ENCODE measurements at places on chromosomes 12 and 14. TPM values are rescaled to one million over a fixed set of nuclear protein-coding genes. Genes with fewer than 3 reads are reported as not detected.

DNA sequence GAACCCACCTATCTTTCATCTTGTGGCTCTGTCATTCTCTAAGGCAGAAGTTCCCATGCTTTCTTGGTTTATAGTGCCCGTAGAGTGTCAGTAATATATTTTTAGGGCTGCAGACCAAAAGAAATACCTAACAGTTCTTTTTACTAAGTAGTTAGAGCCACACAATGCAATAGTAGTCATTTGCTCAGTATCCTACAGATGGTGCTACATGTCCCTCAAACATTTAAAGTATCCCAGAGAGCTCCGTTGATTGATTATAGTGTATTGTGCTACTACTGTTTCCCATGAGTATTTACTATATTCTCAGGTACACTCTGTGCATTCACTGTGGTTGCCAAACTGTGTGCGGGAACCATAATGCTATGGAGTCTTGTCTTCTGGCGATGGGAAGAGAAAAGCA lies 4.7 kb upstream of the PLBD1 start:
- no peak for DNase-seq

DNA sequence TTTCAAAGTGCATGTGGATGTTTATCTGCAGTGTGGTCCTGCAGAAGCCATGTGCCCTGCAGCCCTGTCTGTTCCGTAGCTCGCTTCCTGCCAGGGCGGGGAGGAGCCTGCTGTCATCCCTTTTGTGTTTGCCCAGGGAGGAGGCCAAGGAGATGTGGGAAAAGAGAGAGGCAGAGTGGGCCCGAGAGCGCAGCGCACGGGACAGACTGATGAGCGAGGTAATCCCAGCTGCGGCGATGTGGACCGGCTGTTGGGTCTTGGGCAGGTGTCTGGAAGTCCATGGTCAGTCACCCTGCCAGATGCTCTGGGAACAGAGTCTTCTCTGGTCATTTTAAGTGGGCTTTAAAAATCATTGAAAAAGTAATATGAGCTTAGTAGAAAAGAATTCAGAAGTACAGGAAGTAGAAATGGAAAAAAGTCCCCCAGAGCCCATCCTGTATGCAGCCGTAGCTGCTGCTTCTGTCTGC lies 12.8 kb downstream of the TCHP start:
- peak; percentile 71 for DNase-seq

The CCDC177 gene
- not detected for polyA plus RNA-seq

- peak; percentile 47 for DNase-seq
Measured at GRCh38 chr12:98456576-98457573, 58.5 kb upstream of the TMPO start.

- DNase-seq: no peak
Measured at GRCh38 chr12:10409392-10409791, at the start of gene KLRC4. Gene KLRC4 (minus strand): TSS chr12:10409757. CDS start chr12:10409575, 182 bp downstream.

The PSMA6 gene
- polyA plus RNA-seq: 188 TPM

The STX2 gene
- 17.9 TPM for polyA plus RNA-seq

The PLA2G1B gene
- polyA plus RNA-seq: not detected

DNA sequence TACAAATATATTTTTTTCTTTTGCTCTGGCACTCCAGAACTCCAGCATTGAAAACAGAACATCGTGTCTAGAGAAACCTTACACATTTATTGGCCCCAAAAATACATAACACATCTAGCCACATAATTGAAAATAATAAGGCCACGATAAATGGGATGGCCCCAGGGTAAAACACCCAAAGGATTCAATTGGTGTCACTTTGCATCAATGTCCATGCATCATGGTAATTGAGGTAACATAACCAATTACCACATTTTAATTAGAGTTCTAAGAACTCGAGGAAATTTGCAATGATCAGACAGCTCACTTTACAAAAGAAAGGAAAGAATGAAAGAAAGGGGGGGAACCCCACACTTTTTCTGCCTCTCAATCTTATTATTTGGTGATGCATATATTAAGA lies 151.8 kb upstream of the NPAS3 start:
- DNase-seq: no peak

The KRT81 gene
- polyA plus RNA-seq: 0.14 TPM
